Activated CD4-positive, alpha-beta T cell treated with anti-CD3 and anti-CD28 coated beads for 36 hours (primary cell): ENCODE measurements at places on chromosomes 7 and 10. TPM values are rescaled to one million over a fixed set of nuclear protein-coding genes. Genes with fewer than 3 reads are reported as not detected.

The NPC1L1 gene
- total RNA-seq: not detected

The H2AZ2 gene
- total RNA-seq: 275 TPM

The MBL2 gene
- not detected for total RNA-seq

The SPDYE11 gene
- not detected for total RNA-seq

GRCh38 chr7:44638611-44639557, 32.5 kb downstream of the OGDH start:
- peak overlapping the region; percentile 100 for H3K27ac ChIP-seq
- peaks cover 75% of the 10 kb centered on the region for H3K4me1 ChIP-seq
- H3K27me3 ChIP-seq: no peaks in the 10 kb centered on the region
- peaks cover 24% of the 10 kb centered on the region for H3K36me3 ChIP-seq
- peak overlapping the region; percentile 73 for H3K4me3 ChIP-seq

GRCh38 chr10:91800182-91800581, 2.0 kb downstream of the TNKS2 start:
- H3K27ac ChIP-seq: peak overlapping the region; percentile 89
- no peak for DNase-seq
- H3K4me3 ChIP-seq: peak overlapping the region; percentile 94
- H3K36me3 ChIP-seq: peaks cover 50% of the 10 kb centered on the region
- H3K4me1 ChIP-seq: peaks cover 67% of the 10 kb centered on the region

GRCh38 chr7:134866617-134867016, 87.2 kb downstream of the CALD1 start:
- no peak overlapping the region for H3K27ac ChIP-seq
- H3K4me1 ChIP-seq: peaks cover 28% of the 10 kb centered on the region
- no peak overlapping the region for H3K4me3 ChIP-seq
- no peak for DNase-seq
- no peaks in the 10 kb centered on the region for H3K36me3 ChIP-seq
- H3K27me3 ChIP-seq: no peaks in the 10 kb centered on the region

DNA sequence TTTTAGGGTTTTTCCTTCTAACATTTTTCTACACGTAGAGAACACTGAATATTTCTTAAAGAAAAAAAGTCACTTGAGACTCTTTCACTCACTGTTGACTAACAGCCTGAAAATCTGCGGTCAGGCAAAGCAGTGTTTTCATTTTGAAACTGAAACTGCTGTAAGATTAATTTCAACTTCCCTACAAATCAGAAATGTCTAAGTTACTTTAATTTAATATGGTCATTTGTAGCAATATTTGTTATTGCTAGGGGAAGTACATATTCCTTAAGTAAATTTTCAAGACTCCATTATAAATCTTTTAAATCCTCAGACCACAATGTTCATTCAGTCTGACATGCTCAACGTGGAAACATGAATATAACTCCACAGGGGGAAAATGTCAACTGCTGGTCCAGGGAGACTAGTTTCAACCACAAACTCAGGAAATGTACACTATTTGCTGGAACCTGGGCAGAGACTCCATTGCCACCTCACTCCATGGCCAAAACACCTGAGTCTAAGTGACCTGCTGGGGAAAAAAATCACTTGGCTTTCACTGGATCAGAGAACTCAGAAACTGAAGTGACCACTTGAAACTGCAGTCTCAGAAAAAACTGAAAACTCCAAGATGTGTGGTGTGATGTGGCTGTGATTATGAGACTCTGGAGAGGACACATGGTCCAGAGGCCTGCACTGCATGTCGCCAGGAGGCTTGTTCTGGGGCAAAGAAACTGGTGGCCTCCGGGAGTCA, 161.2 kb downstream of the TAX1BP1 start:
- H3K27ac ChIP-seq: no peak overlapping the region
- no peak overlapping the region for H3K4me3 ChIP-seq
- no peaks in the 10 kb centered on the region for H3K36me3 ChIP-seq

DNA sequence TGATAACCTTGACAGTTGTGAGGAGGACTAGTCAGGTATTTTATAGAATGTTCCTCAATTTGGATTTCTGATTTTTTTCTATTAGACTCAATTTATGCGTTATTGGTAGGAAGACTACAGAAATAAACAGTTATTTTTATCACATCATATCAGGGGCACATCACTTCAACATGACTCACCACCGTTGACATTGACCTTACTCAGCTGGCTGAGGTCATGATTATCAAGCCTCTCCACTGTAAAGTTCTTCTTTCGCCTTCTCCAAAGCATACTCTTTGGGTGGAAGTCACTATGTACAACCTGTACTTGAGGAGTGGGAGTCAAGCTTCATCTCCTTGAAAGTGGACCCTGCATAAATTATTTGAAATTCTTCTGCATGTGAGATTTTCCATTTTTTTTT, 194.3 kb upstream of the IGFBP3 start:
- DNase-seq: no peak
- no peak overlapping the region for H3K27ac ChIP-seq
- H3K4me3 ChIP-seq: no peak overlapping the region
- no peaks in the 10 kb centered on the region for H3K4me1 ChIP-seq
- no peaks in the 10 kb centered on the region for H3K27me3 ChIP-seq

DNA sequence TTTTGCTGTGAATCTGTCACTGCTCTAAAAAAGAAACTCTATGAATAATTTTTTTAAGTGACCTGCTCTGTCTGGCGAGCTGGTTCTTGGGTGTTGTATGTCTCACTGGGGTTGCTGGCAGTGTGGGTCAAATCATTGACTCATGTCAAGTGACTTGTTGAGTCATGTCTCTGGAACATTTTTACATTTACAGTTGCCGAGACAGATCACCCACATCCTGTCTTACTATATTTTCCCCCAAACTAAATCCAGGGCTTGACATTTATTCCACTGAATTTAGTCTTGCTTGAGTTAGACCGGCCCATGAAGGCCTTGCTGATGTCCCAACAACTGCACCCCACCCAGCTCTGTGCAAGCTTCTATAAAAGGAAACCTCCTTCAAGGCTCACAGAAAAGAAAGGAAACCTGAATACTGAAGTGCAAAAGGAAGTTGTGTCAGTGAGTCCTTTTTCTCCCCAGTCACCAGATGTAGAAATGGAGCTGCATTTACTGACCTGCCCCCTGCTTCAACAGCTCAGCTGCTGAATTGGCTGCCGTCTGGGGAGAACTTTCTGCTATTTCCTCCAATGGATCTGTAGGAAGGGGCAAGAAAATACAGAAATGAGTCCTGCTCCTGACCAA, 290.3 kb downstream of the TNS3 start:
- H3K27me3 ChIP-seq: no peaks in the 10 kb centered on the region
- peak overlapping the region; percentile 55 for H3K27ac ChIP-seq
- DNase-seq: peak; percentile 54
- H3K36me3 ChIP-seq: no peaks in the 10 kb centered on the region

DNA sequence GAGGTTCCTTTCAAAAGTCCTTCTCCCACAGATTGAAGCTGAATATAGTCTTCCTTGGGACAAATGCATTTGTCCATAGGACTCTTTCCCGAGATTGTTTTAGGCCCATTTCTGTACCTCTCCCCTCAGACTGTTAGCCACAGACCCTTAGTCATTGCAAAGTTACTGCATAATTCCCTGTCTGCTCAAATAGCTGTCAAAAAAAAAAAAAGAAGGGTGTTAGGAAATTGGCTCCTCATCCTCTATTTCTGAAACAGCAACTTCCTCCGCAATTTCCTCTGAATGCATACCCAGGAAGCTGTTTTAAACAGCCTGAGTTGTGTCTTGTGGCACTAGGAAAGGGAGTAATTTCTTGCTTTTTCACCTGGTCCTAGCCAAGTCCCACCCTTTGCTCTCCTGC, 5.4 kb downstream of the LRRC4 start:
- H3K27me3 ChIP-seq: no peaks in the 10 kb centered on the region
- peaks cover 33% of the 10 kb centered on the region for H3K36me3 ChIP-seq
- H3K4me3 ChIP-seq: no peak overlapping the region
- H3K4me1 ChIP-seq: peaks cover 32% of the 10 kb centered on the region
- no peak for DNase-seq
